ENCODE measurements at places on chromosomes 12 and 14. TPM values are rescaled to one million over a fixed set of nuclear protein-coding genes. Genes with fewer than 3 reads are reported as not detected.
A peak's percentile ranks its signal among the peaks of the same experiment; 100 is the strongest.

TNS2 gene
- total RNA-seq: 5.6 TPM

P2RX7 gene
- 4.5 TPM for total RNA-seq

ADCY4 gene
- 1.5 TPM for total RNA-seq

GRCh38 chr12:50111395-50111692, 692 bp upstream of the COX14 start:
- no peaks in the 10 kb centered on the region for H3K27me3 ChIP-seq
- no peak for DNase-seq
- no peak overlapping the region for H3K27ac ChIP-seq
- peak overlapping the region; percentile 66 for H3K4me3 ChIP-seq
- H3K36me3 ChIP-seq: peaks cover 3% of the 10 kb centered on the region

- H3K4me1 ChIP-seq: no peaks in the 10 kb centered on the region
- H3K36me3 ChIP-seq: no peaks in the 10 kb centered on the region
- H3K27ac ChIP-seq: no peak overlapping the region
- no peaks in the 10 kb centered on the region for H3K27me3 ChIP-seq
Observed at GRCh38 chr14:75442642-75443041, 14.8 kb downstream of the JDP2 start.

- no peaks in the 10 kb centered on the region for H3K27me3 ChIP-seq
- peaks cover 8% of the 10 kb centered on the region for H3K4me1 ChIP-seq
- no peak for DNase-seq
- H3K4me3 ChIP-seq: no peak overlapping the region
- H3K27ac ChIP-seq: no peak overlapping the region
- H3K36me3 ChIP-seq: no peaks in the 10 kb centered on the region
Observed at GRCh38 chr14:95490727-95491451, 25.6 kb downstream of the SYNE3 start.
